ENCODE measurements at places on chromosomes 4 and X. TPM values are rescaled to one million over a fixed set of nuclear protein-coding genes. Genes with fewer than 3 reads are reported as not detected.

APOOL gene
- 21.9 TPM for total RNA-seq

DNA sequence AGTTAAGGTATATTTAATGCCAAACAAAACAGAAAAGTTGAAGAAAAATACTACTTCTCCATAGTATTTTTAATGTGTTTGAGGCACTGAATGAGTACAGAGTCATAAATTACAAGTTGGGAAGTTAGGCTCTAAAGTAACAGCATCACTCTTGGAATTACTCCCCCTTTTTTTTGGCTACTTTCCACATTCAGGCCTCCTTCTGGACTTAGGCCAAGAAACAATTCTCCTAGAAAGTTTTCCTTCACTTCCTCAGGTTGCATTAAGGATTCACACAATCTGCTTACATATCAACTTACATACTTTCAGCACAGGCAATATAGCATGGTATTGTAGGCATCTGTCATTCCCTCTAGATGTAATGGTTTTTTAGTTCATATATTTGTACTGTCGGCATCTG is 52.1 kb downstream of the TMEM165 start:
- DNase-seq: peak; percentile 49

- DNase-seq: no peak
Measured at GRCh38 chr4:10960389-10960788, 275.8 kb upstream of the CLNK start.

DNA sequence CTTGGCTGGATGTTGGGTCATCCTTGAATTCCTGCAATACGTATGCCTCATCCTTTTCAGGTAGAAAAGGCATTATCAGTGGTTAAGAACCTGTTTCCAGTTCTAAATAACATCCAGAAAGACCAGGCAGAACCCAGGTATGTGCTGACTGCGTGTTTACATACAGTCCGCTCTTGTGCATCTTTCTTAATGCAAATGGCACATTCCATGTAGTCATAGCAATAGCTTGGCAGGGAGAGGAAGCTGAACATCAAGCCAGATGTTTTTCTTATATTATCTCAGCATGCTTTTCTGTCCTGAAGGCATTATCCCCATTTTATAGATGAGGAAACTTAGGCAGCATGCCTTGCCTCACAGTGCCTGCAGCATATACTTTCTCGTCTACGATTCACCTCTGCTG is 2.1 kb downstream of the DCLK2 start:
- DNase-seq: no peak

DNA sequence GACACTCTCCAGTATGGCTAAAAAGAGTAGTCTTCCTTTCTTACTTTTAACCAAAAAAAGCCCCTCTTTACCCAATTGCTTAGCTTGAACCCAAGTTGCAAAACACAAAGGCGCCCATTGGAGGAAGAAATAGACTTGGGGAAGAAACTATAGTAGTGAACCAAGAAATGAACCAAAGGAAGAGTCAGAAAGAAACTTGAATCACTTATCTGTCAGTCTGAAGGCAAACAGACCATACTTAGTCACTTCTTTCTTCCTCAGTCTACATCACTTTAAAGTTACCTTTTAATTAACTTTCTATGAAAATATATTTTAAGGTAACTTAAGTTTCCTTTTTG is 161.4 kb upstream of the GIMD1 start:
- no peak for DNase-seq

Measured in myocyte (in vitro differentiated cells).